ENCODE measurements at places on chromosomes 7 and 10.

DNA sequence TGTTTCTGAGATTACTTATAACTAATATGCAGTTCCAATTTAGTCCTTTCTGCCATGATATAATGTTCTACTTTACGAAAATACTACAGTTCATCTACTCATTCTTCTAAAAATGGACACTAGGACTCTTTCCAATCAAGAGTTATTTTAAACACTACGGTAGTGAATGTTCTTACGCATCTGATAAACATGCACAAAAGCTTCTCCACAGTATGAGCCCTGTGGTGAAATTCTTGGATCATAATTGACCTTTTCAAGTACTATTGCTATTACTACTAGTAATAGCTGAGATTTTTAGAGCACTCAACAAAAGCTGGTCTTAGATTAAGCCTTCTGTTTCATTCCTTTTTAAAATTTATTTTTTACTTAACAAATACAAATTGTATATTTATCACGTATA lies 106.4 kb downstream of the CH25H start:
- DNase-seq: no peak

DNA sequence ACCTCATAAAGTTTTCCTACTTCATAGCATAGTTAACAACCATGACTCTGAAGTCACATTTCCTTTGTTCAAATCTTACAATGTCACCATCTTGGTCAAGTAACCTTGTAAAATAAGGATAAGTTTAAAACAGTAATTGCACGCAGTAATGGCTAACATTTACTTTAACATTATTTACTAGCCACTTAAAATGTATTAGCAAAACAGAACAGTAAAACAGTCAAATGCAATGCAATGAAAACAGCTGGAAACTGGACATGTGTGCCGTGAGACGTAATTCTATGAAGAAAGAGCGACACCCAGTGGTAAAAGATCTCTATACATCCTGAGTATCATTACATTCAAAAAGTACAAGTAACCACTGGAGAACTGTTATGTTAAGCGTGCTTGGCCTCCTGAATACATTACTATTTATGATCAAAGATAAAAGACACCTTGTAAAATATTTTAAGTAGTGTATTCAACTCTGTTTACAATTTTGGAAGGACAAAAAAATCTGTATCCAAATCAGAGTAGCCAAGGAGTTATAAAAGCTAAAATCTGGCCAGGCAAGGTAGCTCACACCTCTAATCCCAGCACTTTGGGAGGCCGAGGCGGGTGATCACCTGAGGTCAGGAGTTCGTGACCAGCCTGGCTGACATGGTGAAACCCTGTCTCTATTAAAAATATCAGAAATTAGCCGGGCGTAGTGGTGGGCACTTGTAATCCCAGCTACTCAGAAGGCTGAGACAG lies 27.2 kb downstream of the ATE1 start:
- DNase-seq: peak; percentile 84

DNA sequence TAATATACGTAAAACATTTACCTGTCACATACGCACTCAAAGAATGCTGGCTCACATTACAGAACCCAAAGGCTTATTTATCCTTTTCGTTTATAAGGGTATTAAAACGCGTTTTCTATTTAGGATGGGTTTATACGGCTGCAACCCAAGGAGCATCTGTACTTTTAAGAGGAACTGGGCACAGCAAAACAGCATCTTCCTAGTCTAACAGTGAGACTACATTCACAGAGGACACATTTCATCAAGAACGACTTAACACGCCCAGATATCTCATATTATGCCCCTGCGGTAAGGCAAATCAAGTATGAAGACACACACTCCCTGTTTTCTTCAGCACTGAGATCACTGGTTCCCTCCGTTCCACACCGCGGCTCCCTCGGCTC lies 533 bp upstream of the DMTF1 start:
- DNase-seq: no peak

DNA sequence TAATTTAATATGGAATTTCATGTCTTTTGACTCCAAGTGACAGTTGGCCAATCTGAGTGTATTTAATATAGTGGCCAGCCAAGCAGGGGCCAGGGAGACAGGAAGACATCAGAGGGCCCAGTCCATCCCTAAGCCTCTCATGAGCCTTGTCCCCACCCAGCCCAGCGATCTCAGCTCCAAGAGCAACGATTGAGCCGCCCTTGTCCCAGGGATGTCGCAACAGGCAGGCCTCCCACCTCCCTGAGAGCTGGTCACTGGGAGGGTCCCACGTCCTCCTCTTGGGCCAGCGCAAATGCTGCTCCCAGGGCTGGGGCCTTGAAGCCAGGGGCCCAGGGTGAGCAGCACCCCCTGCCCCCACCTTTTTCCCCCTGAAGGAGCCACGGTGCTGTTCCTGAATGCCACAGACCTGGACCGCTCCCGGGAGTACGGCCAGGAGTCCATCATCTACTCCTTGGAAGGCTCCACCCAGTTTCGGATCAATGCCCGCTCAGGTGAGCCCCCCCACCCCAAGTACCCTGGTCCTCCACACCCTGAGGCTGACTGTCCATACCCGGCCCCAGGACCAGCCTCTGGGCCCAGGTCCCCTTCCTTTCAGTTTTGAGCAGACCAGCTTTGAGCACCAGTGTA lies 29.4 kb downstream of the C10orf105 start:
- DNase-seq: no peak

GRCh38 chr7:149322737-149323136 lies 60.7 kb downstream of the ZNF783 start:
- no peak for DNase-seq

- no peak for DNase-seq
Measured at GRCh38 chr10:7258948-7259523, 151.8 kb downstream of the SFMBT2 start.

- DNase-seq: no peak
Measured at GRCh38 chr10:74708246-74708645, 118.2 kb upstream of the KAT6B start.

Measured in RKO (cell line).